Activated T-helper 1 cell treated with Interleukin-2 at 50 U/mL for 16 hours (primary cell): ENCODE measurements at places on chromosomes 6 and 20.

DNA sequence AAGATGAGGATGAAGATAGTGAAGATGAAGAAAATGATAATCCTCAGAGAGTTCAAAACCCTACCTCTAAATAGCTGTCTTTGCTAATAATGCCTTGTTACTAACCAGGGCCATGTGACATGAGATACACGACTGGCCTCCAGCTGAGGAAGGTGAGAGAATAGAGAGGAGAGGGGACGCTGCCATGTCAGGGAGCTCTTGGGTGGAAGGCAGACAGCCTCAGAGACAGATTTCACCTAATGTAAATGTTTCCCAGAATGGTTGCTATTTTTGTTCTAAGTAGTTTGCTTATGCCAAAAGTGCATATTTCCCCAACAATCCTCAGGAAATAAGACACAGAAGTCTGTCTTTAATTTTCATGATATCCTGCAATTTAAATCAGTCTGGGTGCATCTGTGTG lies 138.4 kb downstream of the ELOVL4 start:
- no peak for DNase-seq

DNA sequence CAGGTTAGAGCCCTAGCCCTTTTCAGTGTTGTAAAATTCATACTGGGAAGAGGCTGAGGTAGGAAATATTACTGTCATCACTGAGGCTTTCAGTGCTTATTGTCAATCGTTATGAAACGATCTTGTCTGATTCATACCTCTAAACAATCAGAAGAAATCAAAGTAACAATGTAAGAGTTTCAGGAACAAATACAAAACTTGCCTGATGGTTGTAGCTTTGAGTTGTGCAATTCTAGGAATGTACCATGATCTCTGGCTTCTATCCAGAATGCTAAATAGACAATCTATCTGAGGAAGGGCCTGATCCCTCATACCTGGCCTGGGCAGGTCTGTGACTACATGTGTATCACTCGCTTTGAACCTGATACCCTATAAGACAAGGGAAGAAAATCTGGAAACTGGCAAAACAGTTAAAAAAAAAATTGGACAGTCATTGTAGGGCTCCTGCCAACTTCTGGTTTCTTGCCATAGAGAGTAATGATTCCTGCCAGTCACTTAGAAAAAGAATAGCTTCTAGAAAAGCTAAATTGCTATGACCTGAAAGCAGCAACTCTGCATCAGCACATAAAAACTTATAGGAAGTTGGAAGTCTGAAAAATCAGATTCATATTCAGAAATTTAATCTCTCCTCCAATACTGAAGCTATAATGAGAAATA lies 234.7 kb downstream of the BTBD9 start:
- DNase-seq, result no peak

DNA sequence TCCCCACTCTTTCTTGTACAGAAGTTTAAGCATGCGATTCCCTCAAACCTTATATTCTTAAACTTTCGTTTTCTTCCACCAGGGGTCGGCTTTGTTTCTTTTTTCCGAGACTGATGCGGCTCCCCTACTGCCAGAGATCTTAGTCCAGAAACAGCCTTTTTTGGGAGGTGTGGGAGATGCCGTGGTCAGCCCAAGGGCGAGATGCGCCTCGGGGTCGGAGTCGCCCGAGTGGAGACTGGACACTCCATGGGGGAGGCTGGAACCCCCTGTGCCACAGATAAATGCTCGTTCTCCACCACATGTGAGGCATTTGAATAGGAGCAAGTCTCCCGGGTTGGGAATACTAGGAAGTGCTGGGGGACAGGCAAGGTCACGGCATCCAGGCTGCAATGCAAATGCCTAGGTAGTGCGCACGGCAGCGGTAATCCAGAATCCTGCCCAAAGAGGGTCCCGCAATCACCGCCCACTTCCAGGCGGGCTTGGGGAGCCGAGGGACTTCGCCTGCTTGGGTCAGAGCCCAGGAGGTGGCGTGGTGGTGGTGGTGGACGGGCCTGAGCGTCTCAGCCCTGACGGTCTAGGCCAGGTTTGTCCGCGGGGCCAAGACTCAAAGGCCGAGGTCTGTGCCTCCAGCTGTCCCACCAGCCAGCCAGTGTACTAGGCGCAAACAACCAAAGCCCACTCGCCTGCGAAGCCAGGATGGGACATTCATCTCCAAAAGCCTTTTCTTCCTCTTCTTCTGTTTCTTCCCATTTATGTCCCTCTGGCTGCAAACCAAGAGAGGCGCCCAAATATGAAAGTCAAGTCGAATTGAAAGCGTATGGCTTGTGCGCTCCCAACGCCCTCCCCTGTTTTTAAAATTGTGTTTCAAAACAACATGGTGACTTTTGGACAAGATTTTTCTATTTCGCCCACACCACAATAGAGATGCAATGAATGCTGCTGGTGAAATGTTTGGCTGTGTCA lies 39.3 kb upstream of the OSTM1 start:
- DNase-seq, result no peak

- DNase-seq, result no peak
These were observed 334.9 kb upstream of the ID4 start for GRCh38 chr6:19502301-19502700.

DNA sequence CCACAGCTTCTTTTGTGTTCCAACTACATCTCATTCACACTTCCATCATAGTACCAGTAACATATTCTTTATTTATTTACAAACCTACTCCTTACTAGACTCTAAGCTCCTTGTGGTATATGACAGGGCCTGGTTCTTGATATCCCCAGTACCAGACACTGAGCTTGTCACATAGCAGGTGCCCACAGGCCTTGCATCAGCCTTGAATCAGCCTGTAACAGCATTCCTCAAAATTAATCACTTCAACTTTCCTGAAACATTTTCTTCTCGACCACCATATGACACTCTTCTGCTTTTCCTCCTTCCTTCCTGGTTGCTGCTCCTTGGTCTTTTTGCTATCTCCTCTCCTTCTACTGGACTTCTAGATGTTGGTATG lies 24.7 kb upstream of the SRPK1 start:
- no peak for DNase-seq

DNA sequence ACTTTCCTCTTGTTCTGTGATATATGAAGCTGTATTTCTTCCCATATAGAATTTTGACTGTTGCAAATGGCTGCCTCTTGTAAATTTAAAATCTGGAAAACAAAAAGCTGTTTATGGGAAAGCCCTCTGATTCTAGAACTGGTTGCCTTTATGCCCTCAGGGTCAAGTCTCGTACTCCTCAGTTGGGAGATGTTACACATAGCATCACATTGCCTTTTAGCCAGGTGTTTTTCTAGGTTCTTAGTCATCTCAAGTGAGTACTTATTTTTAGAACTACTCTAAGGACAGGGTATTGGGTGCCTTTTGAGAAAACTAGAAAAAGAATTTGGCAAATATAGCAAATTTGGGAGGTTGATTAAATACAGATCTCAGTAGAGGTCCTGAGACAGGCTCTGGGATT lies 58.5 kb downstream of the ANKS1A start:
- no peak for DNase-seq

DNA sequence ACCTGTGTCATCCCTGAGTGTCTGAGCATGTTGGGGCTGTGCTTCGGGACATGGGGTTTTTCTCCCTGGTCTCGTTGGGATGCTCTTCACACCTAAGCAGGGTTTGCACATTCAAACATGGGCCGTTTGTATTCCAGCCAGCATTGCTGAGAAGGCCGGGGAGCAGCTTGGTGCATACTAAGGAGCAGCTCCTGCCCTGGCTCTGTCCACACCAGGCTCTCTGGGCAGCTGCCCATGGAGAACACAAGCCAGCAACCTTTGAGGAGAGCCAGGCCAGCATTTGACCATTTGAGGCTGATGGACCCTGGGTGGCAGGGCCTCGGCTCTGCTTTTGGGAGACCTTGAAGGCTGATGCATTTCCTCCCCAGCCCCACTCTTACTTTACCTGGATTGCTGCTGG lies 92.1 kb downstream of the PHACTR3 start:
- DNase-seq, result no peak

DNA sequence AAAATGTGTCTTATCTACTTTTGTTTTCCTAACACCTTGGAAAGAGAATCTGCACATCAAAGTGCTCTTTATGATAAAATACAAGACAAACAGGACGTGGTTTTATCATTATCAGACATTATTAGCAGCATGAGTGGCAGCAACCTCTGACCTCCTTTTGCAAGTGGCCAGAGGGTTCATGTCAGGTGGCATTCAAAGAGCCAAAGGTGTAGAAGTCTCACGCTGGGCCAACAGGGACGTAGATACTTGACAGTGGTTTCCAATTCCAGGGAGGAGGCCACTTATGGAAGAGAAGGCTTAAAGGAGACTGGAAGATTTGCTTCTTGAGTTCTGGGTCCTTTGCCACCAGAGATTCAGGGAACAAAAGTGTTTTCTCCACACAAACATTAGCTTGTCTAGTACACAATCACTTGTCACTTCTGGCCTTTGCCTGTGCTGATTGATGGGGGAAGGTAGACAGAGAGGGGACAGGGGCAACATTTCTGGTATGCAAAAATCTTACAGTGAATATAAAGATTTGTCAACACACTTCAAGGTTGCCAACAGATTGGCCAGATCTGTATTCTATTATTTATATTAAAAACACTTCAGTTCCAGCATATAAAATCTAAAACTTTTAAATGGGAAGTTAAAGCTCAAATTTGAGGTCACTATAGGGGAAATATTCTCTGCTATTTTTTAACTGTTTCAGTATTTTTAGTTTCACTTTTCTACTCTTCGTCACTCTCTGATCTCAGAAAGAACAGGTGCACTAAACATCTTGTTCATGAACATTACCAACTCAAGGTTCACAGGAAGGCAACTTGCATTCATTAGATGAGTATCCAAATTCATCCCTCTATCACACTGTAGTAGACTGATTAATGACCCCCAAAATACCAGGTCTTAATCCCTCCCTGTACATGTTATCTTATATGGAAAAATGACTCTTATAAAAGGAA lies 52.1 kb upstream of the FBXO30 start:
- no peak for DNase-seq

GRCh38 chr6:7262746-7263518 lies 50.1 kb downstream of the SSR1 start:
- DNase-seq, result no peak

GRCh38 chr20:341682-342081 lies 5.2 kb upstream of the NRSN2 start:
- no peak for DNase-seq

DNA sequence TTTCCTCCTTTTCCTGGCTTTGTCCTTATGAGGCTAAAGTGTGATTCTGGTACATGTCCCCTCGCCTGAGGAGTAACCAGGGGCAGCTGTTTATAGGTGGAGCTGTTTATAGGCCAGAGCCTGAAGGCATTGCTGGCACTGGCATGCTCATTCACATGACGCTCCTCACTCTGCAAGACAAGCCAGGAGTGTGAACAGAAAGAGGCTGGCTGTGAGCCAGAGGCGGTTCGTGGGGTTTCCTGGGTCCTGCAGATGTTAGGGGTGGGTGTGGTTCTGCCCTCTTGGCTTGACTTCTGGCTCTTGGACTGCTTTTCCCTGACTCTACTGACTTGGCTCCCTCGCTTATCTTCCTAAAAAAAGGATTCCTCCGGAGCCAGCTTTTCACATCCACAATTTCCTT lies 12.8 kb upstream of the MDFI start:
- no peak for DNase-seq

DNA sequence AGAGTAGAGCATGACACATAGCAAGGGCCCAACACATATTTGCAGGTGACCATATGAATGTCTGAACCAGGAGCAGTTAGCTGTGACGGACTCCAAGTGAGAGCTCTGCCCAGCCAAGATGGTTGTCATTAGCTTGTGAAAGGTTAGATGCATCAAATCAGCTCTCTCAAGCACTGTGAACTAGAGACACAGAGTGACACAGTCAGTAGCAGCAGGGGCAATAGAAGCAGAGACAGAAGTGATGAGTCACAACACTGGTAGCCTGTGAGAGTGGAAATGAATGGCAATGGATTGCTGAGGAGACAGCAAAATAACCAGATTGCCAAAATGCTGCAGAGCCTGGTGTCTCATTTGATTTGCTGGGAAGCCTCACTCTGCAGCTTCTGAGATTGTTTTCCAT lies 558.9 kb downstream of the PKHD1 start:
- DNase-seq, result no peak
